ENCODE measurements at places on chromosomes 3 and 15.

GRCh38 chr3:158737410-158737809 lies 5.2 kb upstream of the RARRES1 start:
- no peak for DNase-seq

GRCh38 chr3:31077021-31077601 lies 182.7 kb upstream of the GADL1 start:
- DNase-seq = no peak

- DNase-seq = no peak
Measured at GRCh38 chr15:84659904-84660781, 2.1 kb upstream of the NMB start.

DNA sequence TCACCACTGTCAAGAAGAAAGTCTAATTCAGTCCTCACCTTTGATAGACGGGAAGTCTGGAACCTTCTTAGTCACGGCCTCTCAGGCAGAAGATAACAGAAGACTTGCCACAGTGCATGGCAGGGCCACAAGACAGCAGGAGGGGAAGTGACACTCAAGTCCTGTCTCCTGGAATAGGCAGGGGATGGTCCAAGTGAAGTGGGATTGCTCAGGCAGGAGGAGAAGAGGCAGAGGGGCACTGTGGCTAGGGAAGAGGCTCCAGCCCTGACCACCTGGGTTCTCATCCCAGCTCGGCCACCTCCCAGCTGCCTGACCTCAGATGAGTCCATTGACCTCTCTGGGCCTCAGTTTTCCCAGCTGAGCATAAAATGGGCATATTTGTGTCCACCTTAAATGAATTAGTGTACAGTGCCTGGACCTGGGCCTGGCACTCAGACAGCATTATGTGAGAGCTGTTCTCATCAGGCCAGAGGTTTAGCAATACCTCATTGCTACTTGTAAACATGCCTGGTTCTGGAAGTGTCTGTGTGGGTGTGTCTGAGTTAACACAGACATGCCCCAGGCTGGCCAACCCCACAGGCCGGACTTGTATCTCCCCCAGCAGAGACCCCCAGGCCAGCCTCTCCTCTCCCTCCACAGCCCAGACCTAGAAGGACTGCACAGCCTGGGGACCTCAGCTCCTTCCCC lies 11.5 kb upstream of the PCSK6 start:
- no peak for DNase-seq

DNA sequence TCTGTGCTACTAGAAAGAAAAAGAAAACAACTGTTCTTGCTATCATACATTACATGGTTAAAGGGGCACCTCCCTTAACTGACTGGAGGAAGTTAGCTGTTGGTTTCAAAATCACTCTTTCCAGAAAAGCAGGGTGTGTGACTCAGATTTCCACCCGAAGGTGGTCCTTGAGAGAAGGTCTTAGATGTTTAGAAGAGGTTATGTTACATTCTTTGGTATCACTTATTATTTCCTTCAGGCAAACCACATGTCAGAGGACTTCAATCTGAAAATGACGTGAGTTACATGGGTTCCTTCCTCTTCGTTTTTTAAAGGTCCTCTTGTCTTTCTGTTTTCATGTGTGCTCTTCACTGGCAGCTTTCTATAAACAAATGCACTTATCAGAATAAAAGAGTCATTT lies 307.9 kb upstream of the CBLB start:
- DNase-seq = no peak

DNA sequence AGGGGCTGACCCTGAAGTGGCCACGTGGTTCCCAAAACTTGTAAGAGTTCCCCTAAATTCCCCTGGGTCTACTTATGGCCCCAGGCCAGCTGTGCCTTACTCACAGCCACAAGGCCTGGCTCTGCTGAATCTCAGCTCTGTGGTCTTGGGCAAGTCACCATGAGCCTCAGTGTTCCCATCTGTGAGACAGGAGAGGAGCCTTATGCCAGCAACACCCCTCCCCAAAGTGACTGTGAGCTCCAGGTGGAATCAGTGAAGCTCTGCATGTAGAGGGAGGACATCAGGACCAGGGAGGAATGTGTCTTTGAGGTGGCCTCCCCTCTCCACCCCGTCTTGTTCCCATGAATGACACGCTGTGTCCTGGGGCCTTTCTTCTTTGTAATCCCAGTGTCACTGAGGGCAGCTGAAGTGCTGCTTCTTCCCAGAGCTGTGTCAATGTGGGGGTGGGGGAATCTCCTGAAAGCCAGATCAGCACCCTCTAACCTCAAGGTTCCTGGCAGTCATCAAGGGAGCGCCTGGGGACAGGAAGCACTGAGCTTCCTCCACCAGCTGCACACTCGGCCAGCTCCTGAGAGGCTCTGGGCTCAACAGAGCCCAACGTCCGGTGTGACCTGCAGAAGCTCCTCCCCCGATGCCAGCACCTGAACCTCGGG lies 258.9 kb downstream of the UACA start:
- peak; percentile 60 for DNase-seq

DNA sequence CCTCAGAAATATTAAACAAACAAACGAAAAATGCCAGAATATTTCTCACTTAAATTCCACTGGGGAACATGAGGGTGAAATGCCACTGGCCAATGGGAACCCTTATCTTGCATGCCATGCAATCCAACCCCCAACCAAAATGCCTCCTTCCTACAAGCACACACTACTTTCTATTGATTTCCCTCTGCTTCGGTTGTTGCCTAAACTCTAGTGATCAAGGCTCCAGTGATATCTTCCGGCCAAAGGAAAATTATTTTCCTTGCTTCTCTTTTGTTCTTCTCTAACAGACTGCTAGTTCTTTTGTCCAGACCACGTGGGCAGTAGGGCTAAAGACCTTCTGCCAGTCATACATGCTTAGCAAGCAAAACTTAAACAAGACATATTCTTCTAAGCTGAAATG lies 115.7 kb downstream of the TMCC1 start:
- peak; percentile 49 for DNase-seq

DNA sequence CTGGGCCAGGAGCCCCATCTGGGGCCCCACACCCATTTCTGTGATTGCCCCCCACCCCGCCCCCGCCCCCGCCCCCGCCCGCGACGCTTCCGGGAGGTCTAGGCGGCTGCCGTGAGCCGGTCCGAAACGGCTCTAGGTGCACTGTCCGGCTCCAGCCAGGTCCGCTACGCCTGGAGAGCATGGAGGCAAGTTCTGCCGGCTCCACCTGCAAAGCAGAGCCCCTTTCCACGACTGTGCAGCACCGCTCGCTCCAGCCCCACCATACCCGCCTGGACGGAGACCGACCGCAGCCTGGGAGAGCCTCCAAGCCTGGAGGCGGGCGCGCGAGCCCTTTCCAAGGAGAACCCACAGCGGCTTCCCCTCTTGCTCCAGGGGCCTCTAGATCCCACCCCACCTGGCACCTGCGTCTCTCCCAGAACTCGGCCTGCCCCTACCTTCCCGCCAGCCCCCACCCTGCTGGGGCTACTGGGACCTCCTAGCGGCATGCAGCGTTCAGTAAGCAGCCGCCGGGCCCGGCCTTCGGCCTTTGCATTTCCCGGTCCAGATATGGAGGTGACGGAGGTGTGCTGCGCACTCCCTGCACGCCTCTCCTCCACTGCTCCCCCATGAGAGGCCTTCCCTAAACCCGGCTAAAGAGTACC lies 66.2 kb downstream of the KLF13 start:
- DNase-seq = no peak

- no peak for DNase-seq
Measured at GRCh38 chr15:81362790-81363189, 11.2 kb downstream of the TMC3 start.

GRCh38 chr15:88509321-88509720 lies 37.2 kb downstream of the DET1 start:
- no peak for DNase-seq

DNA sequence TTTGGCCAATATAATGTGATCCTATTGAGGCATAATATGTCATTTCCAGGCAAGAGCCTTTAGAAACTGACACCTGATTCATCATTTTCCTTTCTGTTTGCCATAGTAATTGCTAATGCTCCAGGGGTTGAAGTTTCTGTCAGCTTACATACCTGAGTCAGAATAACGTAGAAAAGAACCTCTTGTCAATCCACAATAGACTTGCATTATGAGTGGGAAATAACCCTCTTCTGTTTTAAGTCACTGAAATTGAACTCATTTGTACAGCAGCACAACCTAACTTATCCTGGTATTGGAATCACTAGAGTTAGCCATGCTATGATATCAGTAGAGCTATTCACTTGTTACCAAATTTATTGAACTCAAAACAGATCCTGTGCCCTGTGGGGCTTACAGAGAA lies 101.7 kb upstream of the TP63 start:
- no peak for DNase-seq

DNA sequence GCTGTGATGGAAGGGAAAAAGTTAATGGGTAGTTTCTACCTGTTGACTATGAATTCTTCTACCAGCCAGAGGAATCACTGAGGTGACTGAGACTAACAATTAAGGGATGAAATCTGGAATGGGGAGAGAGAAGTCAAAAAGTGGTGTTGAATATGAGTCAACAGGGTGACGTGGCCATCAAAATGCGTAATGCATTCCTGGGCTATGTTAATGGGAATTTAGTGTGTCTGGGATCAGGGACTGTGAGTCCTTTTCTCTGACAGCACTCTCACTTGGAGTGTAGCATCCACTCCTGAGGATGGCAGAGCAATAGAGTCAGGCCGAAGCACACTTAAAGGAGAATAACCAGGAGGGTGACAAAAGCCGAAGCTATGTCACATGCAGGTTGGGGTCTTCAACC lies 60.4 kb downstream of the MESD start:
- DNase-seq = no peak

- no peak for DNase-seq
Measured at GRCh38 chr3:136932523-136932922, 25.3 kb upstream of the IL20RB start.

DNA sequence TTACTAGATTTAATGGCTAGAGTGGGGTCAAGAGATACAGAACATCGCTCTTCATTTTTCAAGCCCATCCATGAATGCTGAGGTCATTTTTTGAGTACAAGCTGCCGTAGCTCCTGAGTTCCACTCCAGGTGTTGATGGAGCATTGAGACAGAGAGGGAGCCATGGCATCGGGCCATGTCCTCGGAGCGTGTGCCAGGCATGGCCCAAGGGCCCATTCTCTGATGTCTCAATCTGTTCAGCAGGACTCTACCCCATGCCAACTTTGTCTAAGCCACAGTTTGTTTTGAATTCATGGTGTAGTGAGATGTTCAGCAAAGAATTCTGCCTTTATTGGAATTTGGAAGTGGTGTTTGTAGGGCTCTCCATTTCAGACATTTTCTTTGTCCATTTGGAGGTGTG lies 110.5 kb upstream of the ADAMTS9 start:
- DNase-seq = no peak

- no peak for DNase-seq
Measured at GRCh38 chr3:143604402-143605185, 243.7 kb downstream of the SLC9A9 start.

GRCh38 chr3:98581474-98581873 lies 11.9 kb downstream of the CPOX start:
- DNase-seq = peak; percentile 67

DNA sequence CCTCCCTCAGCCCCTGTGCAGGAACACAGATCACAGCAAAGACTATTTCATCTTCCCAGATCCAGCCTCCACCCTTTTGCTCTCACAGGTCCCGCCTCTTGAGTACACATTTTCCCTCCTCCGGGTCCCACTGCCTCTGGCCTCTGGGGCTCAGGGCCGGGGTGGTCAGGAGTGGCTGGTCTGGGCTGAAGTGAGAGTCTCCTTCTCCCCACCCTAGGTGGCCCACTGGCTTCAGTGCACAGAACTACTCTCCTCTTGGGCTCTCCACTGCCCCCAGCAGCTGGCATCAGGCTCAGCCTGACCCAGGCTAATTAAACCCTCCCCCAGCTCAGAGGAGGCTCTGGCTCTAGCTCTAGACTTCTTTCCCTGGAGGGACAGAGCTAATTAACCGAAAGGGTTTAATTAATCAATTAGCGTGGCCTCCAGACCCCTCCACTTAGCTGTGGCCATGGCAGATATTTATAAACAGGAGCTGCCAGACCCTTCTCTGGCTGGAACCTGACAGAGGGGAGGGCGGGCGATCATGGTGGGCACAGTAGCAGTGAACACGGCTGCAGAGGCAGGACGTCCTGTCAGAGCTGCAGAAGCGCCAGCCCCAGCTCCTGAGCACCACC lies 15.1 kb downstream of the DUSP7 start:
- peak; percentile 92 for DNase-seq

GRCh38 chr15:81981908-81982307 lies 63.9 kb downstream of the MEX3B start:
- DNase-seq = peak; percentile 31

GRCh38 chr3:193051314-193051713 lies 133.7 kb upstream of the MB21D2 start:
- no peak for DNase-seq

- no peak for DNase-seq
Measured at GRCh38 chr15:82751308-82751707, 41.6 kb upstream of the AP3B2 start.

- no peak for DNase-seq
Measured at GRCh38 chr15:55970286-55970685, 23.1 kb downstream of the NEDD4 start.

DNA sequence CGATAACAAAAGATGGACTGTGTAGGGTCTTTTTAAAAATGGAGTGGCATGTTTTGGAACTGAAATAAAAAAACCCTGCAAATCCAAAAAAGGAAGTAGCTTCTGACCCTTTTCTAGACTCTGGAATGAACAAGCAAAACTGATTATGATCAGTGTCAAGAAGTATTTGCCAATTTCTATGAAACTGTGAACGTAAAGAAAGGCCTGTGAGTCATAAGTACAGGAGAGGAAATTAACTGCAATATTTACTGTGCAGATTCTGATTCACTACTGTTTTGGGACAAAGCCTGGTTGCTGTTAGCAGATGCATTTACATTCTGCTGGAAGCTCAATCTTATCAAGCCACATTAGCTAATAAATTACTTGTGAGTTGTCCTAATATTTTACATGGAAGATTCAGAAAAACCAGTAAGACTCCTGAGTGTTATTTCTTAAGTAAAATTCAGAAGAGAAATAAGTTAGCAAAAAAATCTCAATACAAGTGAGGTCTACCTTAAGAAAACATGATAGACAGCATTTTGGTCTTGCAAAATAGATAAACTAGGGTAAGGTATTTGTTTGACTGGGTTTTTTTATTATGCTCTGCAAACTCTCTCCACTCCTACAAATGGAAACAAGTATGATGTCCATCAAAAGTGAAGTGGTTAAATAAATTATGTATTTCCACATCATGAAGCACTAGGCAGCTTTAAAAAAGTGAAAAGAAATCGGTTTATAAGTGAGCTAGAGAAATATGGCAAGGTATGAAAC lies 90.2 kb upstream of the LMOD3 start:
- DNase-seq = peak; percentile 25

GRCh38 chr3:157290766-157291165 lies 130.8 kb upstream of the CCNL1 start:
- no peak for DNase-seq

- no peak for DNase-seq
Measured at GRCh38 chr3:178443634-178444033, 92.6 kb upstream of the KCNMB2 start.

- DNase-seq = no peak
Measured at GRCh38 chr3:183946037-183946436, 61.4 kb upstream of the PARL start.

- no peak for DNase-seq
Measured at GRCh38 chr15:83914906-83915305, 261.0 kb downstream of the ADAMTSL3 start.

- DNase-seq = no peak
Measured at GRCh38 chr3:157639756-157640426, 136.7 kb upstream of the VEPH1 start.

- DNase-seq = no peak
Measured at GRCh38 chr15:99970891-99971430, 237.7 kb upstream of the LYSMD4 start.

GRCh38 chr3:135444058-135444457 lies 521.5 kb upstream of the PPP2R3A start:
- no peak for DNase-seq

All from Ammon's horn (tissue), 1 donor.